ENCODE measurements at places on chromosomes 16 and 17. TPM values are rescaled to one million over a fixed set of nuclear protein-coding genes. Genes with fewer than 3 reads are reported as not detected.
A peak's percentile ranks its signal among the peaks of the same experiment; 100 is the strongest.

DNA sequence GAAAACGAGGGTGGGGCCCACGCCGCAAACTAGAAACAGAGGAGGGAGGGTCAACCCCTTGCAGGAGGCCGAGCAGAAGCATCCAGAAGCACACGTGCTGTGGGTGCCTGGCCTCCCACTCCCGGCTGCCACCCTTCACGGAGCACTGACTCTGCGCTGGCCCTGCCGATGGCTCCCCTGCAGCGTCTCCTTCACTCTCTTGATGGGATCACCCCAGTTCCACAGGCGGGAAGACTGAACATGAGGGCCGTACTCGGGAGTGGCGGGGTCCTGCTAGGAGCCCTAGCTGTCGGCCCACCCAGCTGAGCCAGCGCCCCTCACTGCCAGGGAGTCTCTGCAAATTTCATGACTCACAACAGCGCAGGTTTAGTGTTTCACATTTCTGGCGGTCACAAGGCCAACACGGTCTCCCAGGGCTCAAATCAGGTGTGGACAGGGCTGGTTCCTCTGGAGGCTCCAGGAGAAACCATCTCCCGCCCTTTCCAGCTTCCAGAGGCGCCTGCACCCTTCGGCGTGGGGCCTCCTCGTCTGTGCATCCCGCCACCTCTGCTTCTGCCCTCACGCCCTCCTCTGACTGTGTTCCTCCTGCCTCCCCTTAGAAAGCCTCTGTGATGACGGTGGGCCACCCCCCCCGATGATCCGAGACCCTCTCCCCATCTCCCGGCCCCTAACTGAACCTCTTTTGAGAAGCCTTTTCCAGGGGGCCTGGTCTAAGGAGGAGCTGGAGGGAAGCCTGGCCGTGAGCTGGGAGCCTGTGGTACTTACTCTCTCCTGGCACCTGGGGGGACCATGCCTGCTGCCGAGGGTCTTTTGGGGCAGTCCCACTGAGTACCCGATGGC is 2.0 kb downstream of the PTX4 start:
- H3K27ac ChIP-seq = no peak overlapping the region
- no peaks in the 10 kb centered on the region for H3K27me3 ChIP-seq
- DNase-seq = no peak
- no peaks in the 10 kb centered on the region for H3K4me1 ChIP-seq

The KRT24 gene
- total RNA-seq = not detected

DNA sequence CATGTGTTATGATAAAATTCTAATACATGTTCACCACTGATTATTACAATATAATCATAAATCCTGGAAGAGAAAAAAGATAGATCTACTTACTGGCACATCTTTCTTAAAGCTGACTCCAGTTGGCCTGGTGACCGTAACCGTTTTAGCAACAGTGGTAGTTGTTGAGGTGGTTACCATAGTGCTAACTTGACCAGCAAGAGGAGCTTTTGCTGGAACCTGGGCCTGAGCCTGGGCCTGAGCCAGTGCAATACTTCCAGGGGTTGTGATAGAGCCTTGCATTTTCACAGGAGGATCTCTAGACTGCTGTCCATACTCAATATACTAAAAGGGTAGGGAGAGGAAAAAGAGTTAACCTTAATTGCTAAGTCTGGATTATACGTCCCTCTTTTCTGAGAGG is 36.2 kb downstream of the SETD6 start:
- H3K36me3 ChIP-seq = peaks cover 9% of the 10 kb centered on the region
- no peak for DNase-seq
- H3K4me1 ChIP-seq = no peaks in the 10 kb centered on the region
- no peak overlapping the region for H3K27ac ChIP-seq

DNA sequence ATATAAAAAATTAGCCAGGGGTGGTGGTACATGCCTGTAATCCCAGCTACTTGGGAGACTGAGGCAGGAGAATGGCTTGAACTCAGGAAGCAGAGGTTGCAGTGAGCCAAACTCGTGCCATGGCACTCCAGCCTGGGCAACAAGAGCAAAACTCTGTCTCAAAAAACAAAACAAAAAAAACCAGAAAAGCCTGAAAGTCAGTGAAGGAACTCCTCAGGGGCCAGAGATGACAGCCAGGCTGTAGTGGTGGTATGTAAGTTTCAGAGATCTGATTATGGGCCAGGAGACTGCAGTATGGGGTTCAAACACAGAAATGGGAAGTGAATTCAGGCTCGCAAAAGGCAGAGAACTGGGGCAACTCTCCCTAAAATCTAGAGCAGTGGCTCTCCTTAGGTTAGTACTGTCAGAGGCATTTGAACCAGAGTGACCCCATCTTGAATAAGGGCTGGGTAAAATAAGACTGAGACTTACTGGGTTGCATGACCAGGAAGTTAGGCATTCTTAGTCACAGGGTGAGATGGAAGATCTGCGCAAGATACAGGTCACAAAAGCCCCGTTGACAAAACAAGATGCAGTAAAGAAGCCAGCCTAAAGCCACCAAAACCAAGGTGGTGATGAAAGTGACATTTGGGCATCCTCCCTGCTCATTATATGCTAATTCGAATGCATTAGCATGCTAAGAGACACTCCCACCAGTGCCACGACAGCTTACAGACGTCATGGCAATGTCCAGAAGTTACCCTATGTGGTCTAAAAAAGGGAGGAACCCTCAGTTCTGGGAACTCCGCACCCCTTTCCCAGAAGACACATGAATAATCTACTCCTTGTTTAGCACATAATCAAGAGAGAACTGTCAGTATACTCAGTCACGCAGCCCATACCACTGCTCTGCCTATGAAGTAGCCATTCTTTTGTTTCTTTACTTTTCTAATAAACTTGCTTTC is 120.2 kb upstream of the XYLT1 start:
- DNase-seq = no peak
- H3K36me3 ChIP-seq = no peaks in the 10 kb centered on the region
- H3K27ac ChIP-seq = no peak overlapping the region
- no peaks in the 10 kb centered on the region for H3K27me3 ChIP-seq
- H3K4me1 ChIP-seq = no peaks in the 10 kb centered on the region

- H3K4me3 ChIP-seq = no peak overlapping the region
- peaks cover 20% of the 10 kb centered on the region for H3K27me3 ChIP-seq
- H3K4me1 ChIP-seq = peaks cover 7% of the 10 kb centered on the region
These were observed 2.4 kb downstream of the USH1G start for GRCh38 chr17:74920642-74921025.

- H3K27ac ChIP-seq = peak overlapping the region; percentile 93
- DNase-seq = no peak
- no peaks in the 10 kb centered on the region for H3K36me3 ChIP-seq
- peak overlapping the region; percentile 77 for H3K4me3 ChIP-seq
- no peaks in the 10 kb centered on the region for H3K4me1 ChIP-seq
- H3K27me3 ChIP-seq = no peaks in the 10 kb centered on the region
These were observed 424 bp downstream of the MON1B start for GRCh38 chr16:77191259-77191969.

GRCh38 chr16:10494343-10495030 is 85.9 kb downstream of the EMP2 start:
- no peak overlapping the region for H3K4me3 ChIP-seq
- no peaks in the 10 kb centered on the region for H3K4me1 ChIP-seq
- H3K27ac ChIP-seq = no peak overlapping the region
- no peaks in the 10 kb centered on the region for H3K36me3 ChIP-seq
- no peaks in the 10 kb centered on the region for H3K27me3 ChIP-seq

The PRSS22 gene
- 18.6 TPM for total RNA-seq

The ZFPM1 gene
- 21.5 TPM for total RNA-seq

The KRT31 gene
- not detected for total RNA-seq

The TP53TG3 gene
- 4.7 TPM for total RNA-seq

The CCL17 gene
- total RNA-seq = not detected

The MAP3K14 gene
- total RNA-seq = 16.1 TPM

All from prostate gland (tissue), 2 donors.